A172 (cell line): ENCODE measurements at places on chromosomes 16 and 17. TPM values are rescaled to one million over a fixed set of nuclear protein-coding genes. Genes with fewer than 3 reads are reported as not detected.

DNA sequence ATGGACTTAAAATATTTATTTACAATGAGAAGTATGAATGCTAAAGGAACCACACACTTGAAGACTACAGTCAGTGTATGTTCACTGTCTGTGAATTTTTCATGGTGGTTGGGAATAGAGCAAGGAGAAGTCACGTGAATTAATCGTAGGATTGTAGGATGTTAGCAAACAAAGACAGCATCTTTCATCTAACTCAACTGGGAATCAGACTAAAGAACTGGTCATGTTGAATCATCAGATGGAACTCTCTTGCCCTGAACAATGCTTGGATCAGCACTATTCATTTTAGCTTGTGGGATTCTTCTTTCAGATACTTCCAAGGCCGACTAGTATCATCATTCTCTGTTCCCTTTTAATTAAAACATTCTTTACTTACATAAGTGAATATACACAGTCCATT lies 18.1 kb downstream of the KCNJ2 start:
- no peak for DNase-seq

DNA sequence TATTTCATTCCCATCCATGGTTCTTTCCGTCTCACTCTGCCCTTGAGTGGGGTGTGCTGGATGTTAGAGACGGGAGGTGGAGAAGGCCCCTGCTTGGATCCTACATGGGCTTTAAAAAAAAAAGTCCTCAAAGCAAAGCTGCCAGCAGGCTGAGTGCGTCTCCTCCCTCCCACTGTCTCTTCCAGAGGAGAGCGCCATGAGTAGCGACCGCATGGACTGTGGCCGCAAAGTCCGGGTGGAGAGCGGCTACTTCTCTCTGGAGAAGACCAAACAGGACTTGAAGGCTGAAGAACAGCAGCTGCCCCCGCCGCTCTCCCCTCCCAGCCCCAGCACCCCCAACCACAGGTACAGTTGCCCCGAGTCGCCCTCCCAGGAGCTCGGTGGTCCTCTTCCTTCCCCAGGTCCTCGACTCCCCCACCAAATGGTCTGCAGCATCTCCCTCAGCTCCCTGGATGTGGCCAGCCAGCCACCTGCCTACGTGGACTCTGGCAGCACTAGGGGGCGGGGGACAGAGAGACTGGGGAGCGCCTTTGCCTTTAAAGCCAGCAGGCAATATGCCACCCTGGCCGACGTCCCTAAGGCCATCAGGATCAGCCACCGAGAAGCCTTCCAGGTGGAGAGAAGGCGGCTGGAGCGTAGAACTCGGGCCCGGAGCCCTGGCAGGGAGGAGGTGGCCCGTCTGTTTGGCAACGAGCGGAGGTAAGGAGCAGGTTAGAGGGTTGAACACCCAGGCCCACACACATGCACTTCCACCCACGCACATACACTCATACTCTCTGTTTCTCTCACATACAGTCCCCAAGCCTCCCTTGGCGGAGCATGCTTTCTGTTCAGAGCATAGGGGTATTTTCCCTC lies 68.2 kb downstream of the PLD6 start:
- no peak for DNase-seq

Gene PERCC1
- total RNA-seq, result not detected in 2 replicates

- DNase-seq, result no peak
Observed at GRCh38 chr17:1576500-1576899, 13.9 kb upstream of the PITPNA start.

Gene ZFHX3
- 2.4 and 2.5 TPM in 2 replicates for total RNA-seq

DNA sequence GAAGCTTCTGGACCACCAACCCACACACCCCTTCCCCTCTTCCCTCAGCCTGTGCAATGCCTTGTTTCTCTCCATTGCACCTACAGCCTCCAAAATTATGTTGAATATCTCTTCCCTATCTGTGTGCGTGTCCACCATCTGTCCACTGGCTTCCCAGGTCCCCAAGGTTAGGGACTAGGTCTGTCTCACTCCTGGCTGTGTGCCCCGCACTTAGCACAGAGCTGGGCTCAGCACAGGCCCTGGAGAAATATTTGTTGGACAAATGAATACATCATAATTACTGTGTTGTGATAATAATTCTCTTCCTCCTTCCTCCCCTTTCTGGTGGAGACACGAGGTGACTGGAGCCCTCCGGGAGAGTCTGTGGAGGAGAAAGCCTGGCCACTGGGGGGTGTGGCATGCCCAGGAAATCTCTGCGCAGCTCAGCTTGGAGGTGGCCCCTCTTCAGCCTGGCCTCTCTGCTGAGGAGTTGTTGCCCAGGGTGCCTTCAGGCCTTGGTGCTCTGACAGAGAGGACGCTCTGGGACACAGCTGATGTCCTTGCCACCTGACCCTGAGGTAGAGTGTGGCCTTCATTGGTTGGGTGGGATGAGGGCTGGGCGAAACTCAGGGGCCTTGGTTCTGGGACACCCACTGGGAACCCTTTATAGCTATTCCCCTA lies 3.3 kb upstream of the BRD7 start:
- DNase-seq, result no peak

Gene TOM1L2
- total RNA-seq, result 40.7 and 50.0 TPM in 2 replicates

DNA sequence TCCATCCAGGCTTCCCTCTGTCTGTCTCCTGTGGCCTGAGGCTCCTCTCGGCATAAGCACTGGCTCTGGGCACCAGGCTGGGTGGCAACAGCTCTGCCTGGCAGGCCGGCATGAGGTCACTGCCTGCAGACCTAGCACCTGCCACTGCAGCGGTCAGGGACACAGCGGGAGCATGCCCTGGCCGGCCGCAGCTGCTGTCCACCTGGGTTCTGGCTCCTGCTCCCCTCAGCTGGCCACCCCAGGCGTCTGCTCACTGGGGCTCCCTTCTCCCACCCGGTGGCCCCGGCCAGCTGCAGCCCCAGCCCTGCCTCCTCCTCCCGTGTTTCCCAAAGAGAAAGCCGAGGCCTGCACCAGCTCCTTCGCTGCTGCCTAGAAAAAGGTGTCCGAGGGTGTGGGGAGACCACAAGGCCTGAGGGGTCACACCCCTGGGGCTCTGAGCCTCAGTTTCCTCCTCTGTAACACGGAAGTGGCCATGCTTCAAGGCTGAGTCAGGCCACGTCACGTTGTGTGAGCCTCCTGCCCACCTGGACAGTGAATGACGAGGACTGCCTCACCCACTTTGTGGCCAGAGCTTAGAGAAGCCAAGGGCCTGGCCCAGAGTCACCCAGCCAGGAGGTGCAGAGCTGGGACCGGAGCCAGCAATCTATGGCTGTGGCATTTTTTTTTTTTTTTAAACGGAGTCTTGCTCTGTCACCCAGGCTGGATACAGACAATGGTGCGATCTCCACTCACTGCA lies 6.7 kb downstream of the NTHL1 start:
- DNase-seq, result peak; percentile 96

- DNase-seq, result no peak
Observed at GRCh38 chr17:49915670-49916069, 53.3 kb upstream of the DLX4 start.

DNA sequence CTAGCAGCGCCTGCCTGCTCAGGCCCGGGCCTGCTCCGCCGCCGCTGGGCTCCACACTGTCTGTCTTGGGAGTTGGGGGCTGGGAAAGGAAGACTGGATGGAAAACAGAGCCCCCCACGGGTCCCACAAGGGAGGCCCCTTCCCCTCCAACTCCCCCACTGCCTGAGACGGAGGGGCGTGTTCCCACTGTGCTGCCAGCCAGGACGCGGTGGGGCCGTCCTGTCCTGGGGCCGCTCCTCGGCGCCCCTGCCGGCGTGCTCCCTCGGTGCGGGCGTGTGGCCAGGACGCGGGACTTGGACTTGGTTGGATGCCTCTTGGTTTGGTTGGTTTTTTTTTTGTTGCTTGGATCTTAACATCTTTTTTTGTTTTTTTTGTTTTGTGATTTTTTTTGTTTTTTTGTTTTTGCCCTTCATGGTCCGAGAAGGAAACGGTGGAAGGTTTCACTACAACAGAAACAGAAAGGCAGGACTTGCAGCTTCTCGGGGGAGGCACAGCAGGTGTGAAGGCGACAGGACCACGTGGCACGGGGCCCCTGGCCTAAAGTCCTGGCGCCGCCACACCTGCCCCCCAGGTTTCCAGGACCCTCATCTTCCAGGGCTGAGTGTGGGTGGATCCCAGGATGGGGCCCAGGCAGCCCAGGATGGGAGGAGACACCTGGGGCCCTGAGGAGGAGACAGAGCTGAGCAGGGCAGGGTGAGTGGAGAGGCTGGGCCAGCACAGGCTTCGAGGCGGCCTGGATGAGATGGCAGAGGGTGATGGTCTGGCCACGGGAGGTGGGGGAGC lies 16.0 kb downstream of the ENGASE start:
- no peak for DNase-seq

- no peak for DNase-seq
Observed at GRCh38 chr16:15649727-15650018, 372 bp upstream of the NDE1 start.

Gene TBC1D3
- total RNA-seq, result not detected in 2 replicates

DNA sequence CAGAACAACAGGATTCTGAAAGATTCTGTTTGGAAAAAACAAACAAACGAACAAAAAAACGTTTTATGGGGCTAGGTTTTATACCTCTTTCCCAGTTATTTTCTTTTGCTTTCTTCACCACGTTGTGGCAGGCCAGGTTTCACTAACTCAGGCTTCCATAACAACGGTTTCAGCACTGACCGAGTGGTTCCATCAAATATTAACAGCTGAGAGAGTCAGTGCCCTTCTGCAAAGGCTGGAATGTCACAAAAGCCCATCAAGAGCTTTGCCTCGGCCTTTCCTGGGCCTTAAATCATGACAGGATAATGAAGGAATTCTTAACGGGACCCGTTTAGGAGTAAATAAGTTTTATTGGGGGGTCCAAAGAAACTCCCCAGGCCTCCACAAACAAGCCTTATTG lies 34.2 kb downstream of the MPHOSPH6 start:
- no peak for DNase-seq

DNA sequence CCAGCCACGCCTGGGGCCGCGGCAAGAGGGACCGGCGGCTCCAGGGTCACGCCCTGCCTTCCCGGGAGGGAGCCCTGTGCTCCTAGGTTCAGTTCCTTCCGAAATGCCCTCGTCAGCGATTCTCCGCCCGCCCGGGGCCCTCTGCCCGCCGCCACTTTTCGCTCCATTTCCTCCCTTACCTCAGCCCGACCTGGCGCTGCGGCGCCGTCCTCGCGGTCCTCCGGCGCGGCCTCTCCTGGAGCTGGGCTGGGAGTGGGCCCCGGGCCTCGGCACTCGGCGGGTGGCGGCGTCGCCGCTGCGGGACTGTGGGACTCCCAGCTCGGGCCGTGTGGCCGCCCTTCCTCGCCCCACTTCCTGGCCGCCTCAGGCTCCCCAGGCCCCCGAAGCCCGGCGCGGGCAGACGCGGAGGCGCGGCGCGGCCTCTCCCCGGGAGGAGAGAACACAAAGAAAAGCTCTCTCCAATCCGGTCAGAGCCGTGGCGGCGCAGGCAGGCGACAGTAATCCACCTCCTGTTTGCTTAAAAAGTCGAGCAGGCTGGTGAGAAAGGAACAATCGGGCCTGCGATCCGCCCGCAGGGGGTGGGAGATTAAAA lies 1.6 kb downstream of the BAHCC1 start:
- DNase-seq, result no peak

DNA sequence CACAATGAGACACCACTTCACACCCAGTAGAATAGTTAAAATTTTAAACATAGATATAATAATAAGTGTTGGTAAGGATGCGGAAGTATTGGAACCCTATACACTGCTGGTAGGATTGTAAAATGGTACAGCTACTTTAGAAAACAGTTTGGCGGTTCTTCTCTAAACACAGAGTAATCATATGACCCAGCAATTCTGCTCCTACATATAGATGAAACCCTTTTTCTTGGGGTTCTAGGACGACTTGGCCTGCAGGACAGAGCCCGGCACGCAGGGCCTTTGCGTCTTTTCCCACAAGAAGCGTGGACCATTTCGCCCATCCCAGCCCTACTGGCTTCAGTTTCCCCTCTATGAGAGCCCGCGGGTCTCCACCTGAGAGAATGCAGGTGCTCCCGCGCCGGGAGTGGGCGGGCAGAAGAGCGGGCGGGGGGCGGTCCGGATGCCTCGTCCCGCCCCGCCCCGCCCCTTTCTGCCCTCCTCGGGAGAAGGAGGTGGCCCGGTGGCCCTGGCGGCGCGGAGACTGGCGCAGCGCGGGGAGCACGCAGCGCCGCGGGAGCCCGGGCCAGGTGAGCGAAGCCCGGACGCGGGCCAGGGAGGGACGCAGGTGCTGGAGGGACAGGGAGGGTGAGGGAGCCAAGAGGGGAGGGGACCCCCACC lies at the start of gene SDR42E2:
TSS of gene SDR42E2 (plus strand) at position 508 of the 657 bp plus-strand sequence. CDS start 3,077 bp downstream, outside the sequence.
- DNase-seq, result no peak
